ENCODE measurements at places on chromosomes 2 and 18. TPM values are rescaled to one million over a fixed set of nuclear protein-coding genes. Genes with fewer than 3 reads are reported as not detected.

GRCh38 chr2:56390644-56391043 is 206.9 kb downstream of the CCDC85A start:
- H3K36me3 ChIP-seq = no peaks in the 10 kb centered on the region
- H3K27me3 ChIP-seq = no peaks in the 10 kb centered on the region
- no peak overlapping the region for H3K27ac ChIP-seq
- H3K4me1 ChIP-seq = no peaks in the 10 kb centered on the region
- no peak for DNase-seq

DNA sequence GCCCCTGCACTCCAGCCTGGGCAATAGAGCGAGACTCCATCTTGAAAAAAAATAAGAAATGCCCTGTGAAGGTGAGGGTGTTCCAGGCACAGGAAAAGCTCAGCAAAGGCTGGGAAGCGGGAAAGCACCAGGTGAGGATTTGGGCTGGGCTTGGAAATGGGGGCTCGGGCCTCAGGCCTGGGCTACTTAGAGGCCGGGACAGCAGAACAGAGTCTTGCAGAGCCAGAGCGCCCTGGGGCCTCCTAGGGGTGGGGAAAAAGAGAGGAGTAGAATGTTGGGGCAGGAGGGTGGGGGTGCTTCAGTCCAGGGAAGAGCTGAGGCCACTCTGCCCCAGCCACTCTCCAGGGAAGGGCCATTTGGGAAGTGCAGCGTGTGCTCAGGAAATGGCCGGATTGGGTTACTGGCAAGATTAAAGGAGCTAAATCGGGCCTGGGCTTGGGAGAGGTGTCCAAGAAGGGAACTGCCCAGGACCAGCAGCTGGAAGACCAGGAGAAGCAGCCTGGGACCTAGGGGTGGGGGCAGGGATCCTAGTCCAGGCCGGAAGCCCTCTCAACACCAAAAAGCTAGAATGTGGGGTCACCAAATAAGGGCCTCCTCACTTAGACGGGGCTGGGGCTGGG is 13.8 kb upstream of the DES start:
- H3K4me1 ChIP-seq = no peaks in the 10 kb centered on the region
- no peak for DNase-seq
- H3K27me3 ChIP-seq = no peaks in the 10 kb centered on the region
- H3K4me3 ChIP-seq = no peak overlapping the region
- no peak overlapping the region for H3K27ac ChIP-seq
- H3K36me3 ChIP-seq = no peaks in the 10 kb centered on the region

GRCh38 chr2:79223539-79223938 is 64.0 kb upstream of the REG3A start:
- no peak for DNase-seq
- H3K27ac ChIP-seq = no peak overlapping the region
- no peaks in the 10 kb centered on the region for H3K4me1 ChIP-seq
- no peaks in the 10 kb centered on the region for H3K36me3 ChIP-seq
- H3K27me3 ChIP-seq = no peaks in the 10 kb centered on the region

- peaks cover 19% of the 10 kb centered on the region for H3K4me1 ChIP-seq
- no peak overlapping the region for H3K4me3 ChIP-seq
- no peak for DNase-seq
- H3K36me3 ChIP-seq = no peaks in the 10 kb centered on the region
- no peaks in the 10 kb centered on the region for H3K27me3 ChIP-seq
Measured at GRCh38 chr18:23882616-23883276, 131.8 kb upstream of the TTC39C start.

DNA sequence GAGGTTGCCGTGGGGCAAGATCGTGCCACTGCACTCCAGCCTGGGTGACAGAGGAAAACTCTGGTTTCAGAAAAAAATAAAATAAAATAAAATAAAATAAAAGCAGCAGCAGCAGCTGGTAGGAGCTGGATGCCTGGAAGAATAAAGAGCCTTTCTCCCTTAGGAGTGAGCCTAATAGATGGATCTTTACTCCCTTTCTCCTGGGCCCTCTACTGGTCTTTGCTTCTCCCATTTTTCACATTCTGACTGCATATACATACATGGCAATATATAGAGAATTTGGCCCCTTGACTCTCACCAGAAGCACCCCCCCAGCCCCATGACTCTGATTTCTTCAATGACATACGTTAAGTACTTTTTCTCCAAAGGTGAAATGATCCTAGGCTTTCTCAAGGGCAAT is 9.8 kb upstream of the MALT1 start:
- no peaks in the 10 kb centered on the region for H3K27me3 ChIP-seq
- DNase-seq = no peak
- H3K4me3 ChIP-seq = no peak overlapping the region
- H3K36me3 ChIP-seq = no peaks in the 10 kb centered on the region
- no peak overlapping the region for H3K27ac ChIP-seq
- H3K4me1 ChIP-seq = peaks cover 37% of the 10 kb centered on the region

GRCh38 chr2:58731488-58731869 is 490.4 kb upstream of the FANCL start:
- H3K27me3 ChIP-seq = no peaks in the 10 kb centered on the region
- peak overlapping the region; percentile 57 for H3K27ac ChIP-seq
- no peaks in the 10 kb centered on the region for H3K36me3 ChIP-seq
- DNase-seq = no peak

- H3K4me1 ChIP-seq = peaks cover 22% of the 10 kb centered on the region
- no peaks in the 10 kb centered on the region for H3K36me3 ChIP-seq
- no peak for DNase-seq
- H3K4me3 ChIP-seq = no peak overlapping the region
- H3K27me3 ChIP-seq = no peaks in the 10 kb centered on the region
Measured at GRCh38 chr18:5155218-5155906, 41.7 kb downstream of the AKAIN1 start.

- no peak overlapping the region for H3K4me3 ChIP-seq
- no peaks in the 10 kb centered on the region for H3K36me3 ChIP-seq
- H3K27ac ChIP-seq = no peak overlapping the region
Measured at GRCh38 chr18:44497311-44497710, 183.4 kb upstream of the SETBP1 start.

The NT5C1B gene
- not detected for total RNA-seq

The REG3A gene
- not detected for total RNA-seq

The IL1F10 gene
- not detected for total RNA-seq

The GALNT14 gene
- 0.62 TPM for total RNA-seq

The GTF2A1L gene
- total RNA-seq = not detected

The CTDSP1 gene
- total RNA-seq = 113 TPM

The RPE gene
- 49.4 TPM for total RNA-seq

The APCDD1 gene
- not detected for total RNA-seq

The SLC25A52 gene
- total RNA-seq = not detected

The DSG2 gene
- total RNA-seq = 0.07 TPM
